ENCODE measurements at places on chromosomes 12 and 14. TPM values are rescaled to one million over a fixed set of nuclear protein-coding genes. Genes with fewer than 3 reads are reported as not detected.
A peak's percentile ranks its signal among the peaks of the same experiment; 100 is the strongest.

GRCh38 chr14:101113108-101113612, 209.6 kb upstream of the RTL1 start:
- H3K36me3 ChIP-seq = no peaks in the 10 kb centered on the region
- no peak overlapping the region for H3K4me3 ChIP-seq
- H3K27ac ChIP-seq = no peak overlapping the region
- H3K27me3 ChIP-seq = peaks cover 6% of the 10 kb centered on the region
- no peaks in the 10 kb centered on the region for H3K4me1 ChIP-seq

LBHD2 gene
- total RNA-seq = not detected

- no peaks in the 10 kb centered on the region for H3K27me3 ChIP-seq
- no peak overlapping the region for H3K27ac ChIP-seq
- no peaks in the 10 kb centered on the region for H3K4me1 ChIP-seq
- no peaks in the 10 kb centered on the region for H3K36me3 ChIP-seq
Measured at GRCh38 chr12:130978785-130979184, 25.1 kb downstream of the ADGRD1 start.

PYGL gene
- 42.6 TPM for total RNA-seq

GRCh38 chr12:26187014-26187798, 8.2 kb upstream of the SSPN start:
- H3K4me3 ChIP-seq = 0 out of 2 replicates have a peak overlapping the region, but pooled peaks have one; percentile 3
- DNase-seq = peak; percentile 10

DNA sequence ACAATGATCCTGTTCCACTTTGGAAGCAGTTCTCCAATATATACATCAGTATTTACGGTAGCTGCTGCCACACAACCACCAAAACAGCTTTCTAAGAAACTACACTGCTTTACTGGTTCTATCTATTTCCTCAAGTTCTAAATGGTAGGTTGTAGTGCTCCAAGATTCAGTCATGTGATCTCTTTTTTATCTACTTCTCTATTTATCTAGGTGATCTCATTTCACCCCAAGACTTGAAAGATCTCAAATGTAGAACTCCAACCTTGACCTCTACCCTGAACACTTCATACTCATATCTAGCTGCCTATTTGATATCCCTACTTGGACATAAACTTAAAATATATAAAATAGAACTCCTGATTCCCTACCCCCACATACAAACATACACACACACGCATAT, 133.9 kb upstream of the RAP1B start:
- no peaks in the 10 kb centered on the region for H3K36me3 ChIP-seq
- no peaks in the 10 kb centered on the region for H3K27me3 ChIP-seq
- H3K4me1 ChIP-seq = peaks cover 19% of the 10 kb centered on the region
- DNase-seq = no peak
- no peak overlapping the region for H3K4me3 ChIP-seq
- no peak overlapping the region for H3K27ac ChIP-seq

TAS2R50 gene
- total RNA-seq = not detected

DNA sequence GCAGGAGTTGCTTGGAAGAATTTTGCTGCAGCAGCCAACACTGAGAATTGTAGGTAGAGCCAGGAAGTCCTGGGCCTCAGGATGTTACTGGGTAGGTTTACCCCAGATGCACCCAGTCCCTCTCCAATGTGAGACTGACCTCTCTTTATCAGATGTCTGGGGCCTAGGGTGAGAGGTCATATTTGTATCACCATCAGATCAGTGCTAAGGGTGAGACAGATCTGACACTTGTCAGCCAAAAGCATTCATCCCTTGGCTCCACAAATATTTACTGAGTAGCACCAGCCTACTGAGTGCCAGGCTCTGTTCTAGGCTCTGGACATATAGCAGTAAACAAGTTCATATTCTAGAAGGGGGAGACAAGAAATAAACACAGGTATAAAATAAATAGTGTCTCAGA, 4.3 kb downstream of the TROAP start:
- no peaks in the 10 kb centered on the region for H3K4me1 ChIP-seq
- DNase-seq = no peak
- no peak overlapping the region for H3K27ac ChIP-seq
- no peak overlapping the region for H3K4me3 ChIP-seq
- H3K27me3 ChIP-seq = no peaks in the 10 kb centered on the region

All from GM23248 (cell line).